ENCODE measurements at places on chromosomes 3 and 15.

GRCh38 chr15:68201879-68202261 is 3.3 kb downstream of the CALML4 start:
- no peak for DNase-seq

DNA sequence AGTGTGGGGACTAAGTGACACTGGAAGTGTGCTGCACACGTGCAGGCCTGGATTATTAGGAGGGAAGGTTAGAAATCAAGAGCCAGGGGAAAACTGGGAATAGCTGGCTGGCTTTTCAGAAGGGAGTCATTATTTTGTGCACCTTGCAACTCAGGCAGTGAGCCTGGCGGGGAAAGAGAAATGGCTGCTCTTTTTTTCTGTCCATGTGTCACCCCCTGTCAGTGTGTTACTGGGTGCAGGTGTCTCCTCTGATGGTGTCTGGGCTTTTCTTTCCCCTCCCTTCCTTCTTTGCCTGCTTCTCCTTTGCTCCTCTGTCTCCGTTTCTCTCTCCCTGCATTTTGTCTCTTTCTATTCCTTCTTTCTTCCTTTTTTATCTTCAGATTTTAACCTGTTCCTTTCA is 130.7 kb downstream of the APBA2 start:
- DNase-seq = no peak

DNA sequence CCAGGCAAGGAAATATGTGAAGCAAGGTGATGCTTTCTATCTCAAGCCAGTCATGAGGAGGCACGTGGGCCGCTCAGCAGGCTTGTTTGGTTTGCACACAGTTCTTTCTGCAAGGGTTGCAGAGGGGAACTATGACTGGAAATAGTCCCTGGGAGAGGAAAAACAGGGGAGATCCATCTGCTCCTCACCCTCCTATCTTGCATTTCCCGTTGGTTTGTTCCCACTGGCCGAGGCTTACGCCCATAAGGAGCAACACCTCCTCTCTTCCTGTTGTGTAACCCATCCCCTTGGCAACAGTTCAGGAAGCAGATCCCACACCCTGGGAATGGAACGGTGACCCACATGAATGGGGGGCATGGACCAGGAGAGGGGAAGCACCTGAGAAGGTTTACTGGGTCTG is 72.1 kb upstream of the MAGI1 start:
- DNase-seq = no peak

- no peak for DNase-seq
These were observed 133.3 kb upstream of the SLC24A5 start for GRCh38 chr15:47987461-47987860.

DNA sequence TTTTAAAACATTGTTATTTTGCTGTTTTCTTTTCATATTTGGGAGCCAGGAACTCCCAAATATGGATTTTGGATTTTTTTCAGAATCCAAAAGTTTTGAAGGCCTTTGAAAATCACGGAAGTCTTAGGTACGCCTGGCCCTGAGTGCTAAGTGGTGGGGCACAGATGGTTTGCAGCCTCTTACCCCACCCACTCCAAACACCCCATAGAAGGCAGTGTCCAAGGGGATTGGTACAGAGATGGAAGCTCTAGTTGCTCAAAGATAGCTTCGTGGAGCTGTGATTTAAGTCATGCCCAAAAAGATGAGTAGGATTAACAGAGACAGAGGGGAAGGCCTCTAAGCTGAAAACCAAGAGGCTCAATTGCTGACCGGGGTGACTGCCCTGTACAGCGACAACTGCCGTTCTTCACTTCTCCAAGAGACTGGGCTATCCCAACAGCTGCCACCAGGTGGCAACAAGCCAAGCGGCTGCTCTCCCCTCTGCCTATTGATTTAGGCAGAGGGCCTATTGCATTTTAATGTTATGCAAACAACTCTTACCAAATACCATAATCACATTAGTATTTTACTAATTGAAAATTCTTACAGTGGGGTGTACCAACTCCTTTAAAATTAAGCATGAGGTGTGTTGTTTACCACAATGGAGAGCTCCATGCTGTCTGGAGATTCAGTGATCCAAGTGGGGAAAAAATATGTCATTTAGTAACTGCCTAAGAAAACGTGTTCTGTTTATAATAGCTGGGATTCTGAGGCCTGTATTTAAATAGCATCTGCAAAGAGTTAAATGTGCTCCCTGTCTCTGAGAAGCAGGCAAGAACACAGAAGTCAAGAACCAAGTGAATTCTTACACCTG is 64.0 kb upstream of the C15orf61 start:
- DNase-seq = peak; percentile 23

DNA sequence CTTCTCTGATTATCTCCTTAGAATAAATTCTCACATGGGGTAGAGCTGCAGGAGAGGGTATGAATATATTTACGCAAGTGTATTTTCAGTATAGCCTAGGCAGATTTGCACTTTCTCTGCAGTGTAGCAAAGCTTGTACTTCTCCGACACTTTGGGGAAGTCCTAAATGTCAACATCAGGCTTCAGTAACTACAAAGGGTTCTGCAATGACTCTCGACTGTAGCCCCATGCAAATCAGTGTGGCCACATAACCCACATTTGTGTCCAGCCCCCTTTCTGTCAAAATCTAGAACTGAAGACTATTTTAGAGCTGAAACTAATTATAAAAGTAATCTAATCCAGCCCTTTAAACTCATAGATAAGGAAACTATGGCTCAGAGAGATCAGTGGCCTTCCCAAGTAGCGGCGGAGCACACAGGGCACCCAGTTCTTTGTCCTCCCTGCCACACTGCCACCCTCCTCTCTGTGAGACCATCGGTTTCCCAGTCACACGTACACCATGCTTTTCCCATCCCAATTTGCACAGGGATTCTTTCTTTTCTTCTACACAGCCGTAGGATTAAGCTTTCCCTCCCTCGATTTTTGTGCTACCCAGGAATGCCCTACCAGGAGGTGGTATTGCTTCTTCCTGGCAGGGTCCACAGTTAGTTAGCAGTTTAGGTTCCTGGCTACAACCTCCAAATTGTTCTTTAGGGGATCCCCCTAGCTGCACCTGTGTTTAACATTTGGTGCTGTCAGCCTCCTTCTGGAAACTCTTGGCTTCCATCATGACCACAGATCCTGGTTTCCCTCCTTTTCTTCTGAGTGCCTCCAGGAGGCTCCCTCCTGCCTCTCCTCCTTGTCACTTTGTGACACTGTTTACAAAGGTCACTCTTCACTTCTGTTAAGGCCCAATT is 22.9 kb downstream of the MRAS start:
- no peak for DNase-seq

DNA sequence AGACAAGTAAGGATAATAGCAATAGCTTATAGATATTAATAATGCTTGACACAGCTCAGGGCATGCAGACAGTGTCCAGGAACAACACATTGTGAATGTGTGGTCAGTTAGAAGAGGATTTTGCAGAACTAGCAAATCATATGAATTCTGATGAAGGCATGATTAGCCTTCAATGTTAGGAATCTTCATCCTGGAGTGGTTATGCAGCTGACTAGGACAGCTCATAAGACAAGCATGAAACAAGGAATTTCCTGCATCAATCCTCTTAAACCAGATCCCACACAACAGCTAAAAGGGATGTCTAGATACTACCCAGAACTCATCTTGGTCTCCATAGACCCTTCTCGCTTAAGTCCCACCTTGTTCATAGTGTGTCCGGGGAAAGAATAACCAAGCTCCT is 499.0 kb upstream of the ATP11B start:
- peak; percentile 16 for DNase-seq

DNA sequence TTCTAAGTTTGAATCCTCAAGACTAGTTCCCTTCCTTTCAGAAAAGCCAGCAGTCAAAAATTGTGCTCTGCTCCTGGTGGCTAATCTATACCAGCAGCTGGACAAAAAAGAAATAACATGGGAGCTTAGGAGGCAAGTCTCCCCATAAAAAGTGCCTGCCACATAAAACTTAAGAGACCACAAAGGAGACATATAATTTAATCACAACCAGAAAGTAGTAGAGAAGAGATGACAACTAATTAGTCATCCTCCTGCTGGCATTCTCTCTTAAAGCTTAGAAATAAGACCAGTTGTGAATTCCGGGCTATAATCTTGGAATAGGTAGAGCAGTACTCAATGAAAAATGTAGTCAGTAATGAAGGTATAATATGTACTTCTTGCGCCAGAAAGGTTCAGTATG is 20.2 kb upstream of the IMPG2 start:
- DNase-seq = no peak

DNA sequence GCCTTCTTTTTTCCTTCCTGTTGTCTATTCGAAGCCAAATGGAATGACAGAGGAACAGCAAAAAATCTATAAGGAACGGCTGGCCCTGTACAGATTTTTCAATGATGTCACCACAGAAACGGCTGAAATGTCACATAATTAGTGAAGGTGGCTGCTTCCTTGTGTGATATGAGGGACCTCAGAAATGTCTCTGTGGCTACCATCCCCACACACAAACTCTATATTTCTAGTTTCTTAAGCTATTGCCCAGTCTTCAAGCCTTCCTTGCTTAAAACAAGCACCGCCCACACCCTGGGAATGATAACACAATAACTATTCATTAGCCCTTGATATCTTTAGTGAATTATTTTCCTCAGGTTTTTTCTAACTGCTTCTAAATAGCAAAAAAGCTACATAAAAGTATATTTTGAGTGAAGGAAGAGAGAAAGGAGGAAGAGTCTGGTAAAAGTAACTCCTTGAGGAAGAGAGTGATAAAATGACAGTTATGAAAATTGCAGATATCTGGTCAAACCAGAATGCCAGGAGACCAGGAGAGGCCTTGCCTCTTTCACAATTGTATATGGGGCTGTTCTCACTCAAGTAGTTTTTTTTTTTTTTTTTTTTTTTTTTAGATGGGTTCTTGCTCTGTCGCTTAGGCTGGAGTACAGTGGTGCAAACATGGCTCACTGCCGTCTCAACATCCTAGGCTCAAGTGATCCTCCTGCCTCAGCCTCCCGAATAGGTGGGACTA is 38.7 kb downstream of the FMN1 start:
- no peak for DNase-seq

- no peak for DNase-seq
These were observed 44.8 kb downstream of the PDE8A start for GRCh38 chr15:85026304-85027032.

DNA sequence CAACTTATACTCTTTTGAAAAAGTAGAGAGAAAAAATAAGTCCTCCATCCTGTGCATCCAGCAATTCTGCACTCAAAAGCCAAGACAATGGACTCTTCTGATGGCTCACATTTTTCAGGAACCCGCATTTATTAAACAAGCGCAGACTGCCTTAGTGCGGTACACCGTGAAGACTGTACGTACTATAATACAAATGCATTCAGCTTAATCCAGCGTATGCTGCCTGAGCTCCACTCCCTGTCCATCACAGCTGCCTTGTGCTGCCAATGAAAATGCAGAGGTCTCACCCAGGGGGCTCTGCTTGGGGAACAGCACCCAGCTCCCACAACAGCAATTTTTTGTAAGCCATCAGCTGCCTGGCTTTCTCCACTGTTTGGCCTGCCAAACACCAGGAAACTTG is 350.9 kb downstream of the ULK4 start:
- DNase-seq = no peak

DNA sequence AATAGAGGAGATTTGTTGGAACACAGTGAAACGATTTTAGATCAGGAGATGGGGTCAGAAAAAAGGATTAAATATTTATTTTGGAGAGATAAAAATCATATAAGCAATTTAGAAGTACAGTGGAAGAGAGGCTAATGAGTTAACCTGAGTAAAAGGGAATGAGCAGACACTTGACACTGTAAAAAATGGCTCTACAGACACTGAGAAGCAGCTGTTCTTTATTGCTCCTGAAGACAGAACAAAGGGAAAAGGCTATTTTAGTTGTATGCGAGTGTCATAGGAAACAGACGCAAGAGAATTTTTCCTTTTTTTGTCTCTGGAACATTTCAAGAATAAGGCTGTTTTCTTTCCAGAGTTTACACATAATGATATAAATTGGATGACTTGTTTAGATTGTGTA is 34.3 kb downstream of the ASTE1 start:
- no peak for DNase-seq

DNA sequence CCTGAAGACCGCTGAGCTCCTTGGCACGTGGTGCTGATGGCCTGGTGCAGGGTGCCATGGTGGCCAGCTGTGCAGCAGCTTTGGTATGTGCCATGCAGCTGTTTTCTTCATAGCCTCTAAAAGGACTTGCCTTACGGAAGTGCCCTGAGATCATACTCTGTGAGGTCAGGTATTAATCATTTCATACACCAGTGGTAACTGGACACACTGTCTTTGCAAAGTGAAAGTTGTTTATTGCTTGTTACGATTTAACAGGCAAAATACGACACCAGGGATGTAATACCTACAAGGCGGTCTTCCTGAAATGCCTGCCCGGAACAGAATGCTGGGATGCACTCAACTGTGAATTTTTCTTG is 184.6 kb downstream of the ATP10A start:
- DNase-seq = no peak

DNA sequence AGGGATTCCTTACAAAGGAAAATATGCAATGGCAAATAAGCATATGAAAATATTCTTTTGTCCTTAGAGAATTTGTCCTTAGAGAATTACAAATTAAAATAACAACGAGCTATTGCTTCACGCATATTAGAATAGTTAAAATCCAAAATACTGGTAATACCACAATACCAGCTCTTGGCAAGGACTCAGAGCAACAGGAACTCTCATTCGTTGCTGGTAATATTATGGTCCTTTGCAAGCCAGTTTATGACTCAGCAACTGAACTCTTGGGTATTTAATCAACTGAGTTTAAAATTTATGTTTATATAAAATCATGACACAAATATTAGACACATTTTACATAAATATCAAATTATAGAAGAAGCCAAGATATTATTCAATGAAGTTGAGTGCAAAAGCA is 1730.4 kb downstream of the SI start:
- no peak for DNase-seq

DNA sequence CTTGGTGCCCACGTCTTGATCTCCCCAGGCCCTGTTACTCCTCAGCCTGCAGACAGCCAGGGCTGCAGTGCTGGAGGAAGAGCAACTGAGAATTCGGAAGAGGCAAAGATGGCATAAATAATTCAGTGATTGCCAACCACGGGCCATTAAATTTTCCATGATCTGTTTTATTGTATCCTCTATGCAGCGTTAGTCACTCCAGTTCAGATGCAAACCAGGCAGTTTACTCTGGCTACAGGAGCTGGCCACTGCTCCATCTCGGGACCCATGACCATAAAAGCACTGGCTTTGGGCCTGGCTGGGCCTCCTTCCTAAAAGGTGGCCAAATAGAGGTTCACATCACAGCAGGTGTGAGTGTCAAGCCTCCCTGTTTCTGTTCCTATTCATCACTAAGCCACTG is 137.6 kb upstream of the TLE3 start:
- DNase-seq = no peak

DNA sequence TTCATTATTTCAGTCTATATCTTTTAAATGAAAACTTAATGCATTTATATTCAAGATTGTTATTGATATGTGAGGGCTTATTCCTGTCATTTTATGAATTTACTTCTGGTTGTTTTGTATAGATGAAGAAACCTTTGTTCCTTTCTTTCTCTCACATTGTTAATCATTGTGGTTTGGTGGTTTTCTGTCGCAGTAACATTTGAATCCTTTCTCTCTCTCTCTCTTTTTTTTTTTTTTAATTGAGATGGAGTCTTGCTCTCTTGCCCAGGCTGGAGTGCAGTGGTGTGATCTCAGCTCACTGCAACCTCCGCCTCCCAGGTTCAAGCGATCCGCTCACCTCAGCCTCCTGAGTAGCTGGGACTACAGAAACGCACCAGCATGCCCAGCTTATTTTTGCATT is 22.1 kb downstream of the AGBL1 start:
- DNase-seq = no peak
